ENCODE measurements at places on chromosomes 12 and 14.

DNA sequence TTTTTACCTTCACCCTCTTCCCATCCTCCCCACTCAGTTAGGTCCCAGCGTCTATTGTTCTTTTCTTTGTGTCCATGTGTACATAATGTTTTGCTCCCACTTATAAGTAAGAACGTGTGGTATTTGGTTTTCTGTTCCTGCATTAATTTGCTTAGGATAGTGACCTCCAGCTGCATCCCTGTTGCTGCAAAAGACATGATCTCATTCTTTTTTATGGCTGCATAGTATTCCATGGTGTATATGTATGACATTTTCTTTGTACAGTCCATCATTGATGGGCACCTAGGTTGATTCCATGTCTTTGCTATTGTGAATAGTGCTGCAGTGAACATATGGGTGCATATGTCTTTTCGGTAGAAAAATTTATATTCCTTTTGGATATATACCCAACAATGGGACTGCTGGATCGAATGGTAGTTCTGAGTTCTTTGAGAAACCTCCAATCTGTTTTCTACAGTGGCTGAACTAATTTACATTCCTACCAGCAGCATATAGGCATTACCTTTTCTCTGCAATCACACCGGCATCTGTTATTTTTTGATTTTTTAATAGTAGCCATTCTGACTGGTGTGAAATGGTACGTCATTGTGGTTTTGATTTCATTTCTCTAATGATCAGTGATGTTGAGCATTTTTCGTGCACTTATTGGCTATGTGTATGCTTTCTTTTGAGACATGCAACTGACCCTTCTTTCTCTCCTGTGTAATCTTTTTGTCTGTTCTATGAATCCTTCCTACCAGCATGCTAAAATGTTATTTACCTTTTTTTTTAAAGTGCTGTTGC, 279.7 kb upstream of the AMIGO2 start:
- no peak for DNase-seq

DNA sequence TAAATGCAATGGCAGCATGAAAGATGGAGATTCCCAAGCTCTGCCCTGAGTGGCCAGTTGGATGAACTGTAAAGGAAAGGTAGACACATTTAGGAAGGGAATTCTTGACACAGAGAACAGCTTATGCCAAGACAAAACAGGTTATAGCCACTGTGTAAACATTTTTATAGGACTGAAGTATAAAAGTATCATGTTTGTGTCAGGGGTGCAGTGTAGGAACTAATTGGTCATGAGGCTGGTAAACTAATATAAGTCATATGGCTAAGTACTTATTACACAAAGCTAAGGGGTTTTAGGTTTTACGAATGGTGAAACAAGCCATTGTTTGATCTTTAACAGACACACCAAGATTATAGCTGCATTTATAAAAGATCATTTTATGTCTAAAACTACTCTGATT, 207.7 kb upstream of the SLC16A7 start:
- DNase-seq, result no peak

DNA sequence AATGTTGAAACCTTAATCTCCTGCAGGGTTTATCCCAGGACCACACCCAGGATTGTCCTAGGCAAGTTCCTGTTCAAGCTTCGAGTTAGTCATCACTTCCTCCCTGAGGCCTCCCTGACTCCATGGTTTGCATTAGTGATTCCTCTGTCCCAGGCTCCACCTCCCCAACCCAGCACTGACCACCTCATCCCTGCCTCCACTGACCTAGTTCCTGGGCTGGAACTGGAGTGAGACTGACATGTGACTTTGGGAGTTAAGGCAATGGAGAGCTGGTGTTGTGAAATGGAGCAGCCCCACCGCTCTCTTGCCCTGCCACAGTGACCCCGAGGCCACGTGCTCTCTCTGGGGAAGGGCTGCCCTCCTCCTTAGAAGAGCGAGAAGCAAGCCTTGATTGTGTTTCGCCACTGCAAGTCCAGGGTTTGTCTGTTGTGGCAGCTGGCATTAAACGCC, 15.8 kb upstream of the DTX1 start:
- DNase-seq, result no peak

- DNase-seq, result no peak
Measured at GRCh38 chr14:76212242-76212641, 60.5 kb downstream of the GPATCH2L start.

- DNase-seq, result no peak
Measured at GRCh38 chr14:100982762-100983161, 79.2 kb upstream of the RTL1 start.

- no peak for DNase-seq
Measured at GRCh38 chr12:104315326-104316224, 12.0 kb downstream of the EID3 start.

- DNase-seq, result no peak
Measured at GRCh38 chr12:94079566-94080340, 68.6 kb upstream of the PLXNC1 start.

DNA sequence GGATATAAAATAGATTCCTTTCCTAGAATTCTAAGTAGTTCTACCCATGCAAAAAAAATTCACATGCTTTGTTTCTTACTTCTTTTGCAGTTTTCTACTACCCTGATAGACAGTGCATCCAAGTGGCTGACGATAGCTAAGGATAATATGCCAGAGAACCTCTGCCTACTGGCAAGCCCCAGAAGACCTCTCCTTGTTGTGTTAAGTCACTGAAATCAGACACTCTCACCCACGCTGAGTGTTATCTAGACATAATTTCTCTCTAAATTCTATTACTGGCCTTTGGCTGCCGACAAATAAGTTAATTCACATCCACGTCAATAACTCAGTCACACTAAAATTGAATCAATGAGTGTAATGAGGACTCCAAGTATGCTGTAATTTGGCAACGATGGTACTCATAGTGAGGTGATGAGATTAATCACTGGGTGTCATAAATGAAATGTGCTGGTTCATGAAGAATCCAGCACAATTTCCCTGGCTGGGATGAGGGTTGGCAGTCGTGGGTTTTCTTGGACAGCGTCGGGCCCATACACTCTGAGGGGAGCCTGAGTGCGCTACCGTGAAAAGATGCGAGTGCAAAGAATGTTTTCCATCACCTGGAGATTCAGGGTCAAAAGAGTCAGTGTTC, 354.8 kb upstream of the TMEM132C start:
- no peak for DNase-seq

- no peak for DNase-seq
Measured at GRCh38 chr14:67766035-67766680, 50.2 kb downstream of the ZFYVE26 start.

- no peak for DNase-seq
Measured at GRCh38 chr14:65877624-65878023, 465.1 kb downstream of the FUT8 start.

DNA sequence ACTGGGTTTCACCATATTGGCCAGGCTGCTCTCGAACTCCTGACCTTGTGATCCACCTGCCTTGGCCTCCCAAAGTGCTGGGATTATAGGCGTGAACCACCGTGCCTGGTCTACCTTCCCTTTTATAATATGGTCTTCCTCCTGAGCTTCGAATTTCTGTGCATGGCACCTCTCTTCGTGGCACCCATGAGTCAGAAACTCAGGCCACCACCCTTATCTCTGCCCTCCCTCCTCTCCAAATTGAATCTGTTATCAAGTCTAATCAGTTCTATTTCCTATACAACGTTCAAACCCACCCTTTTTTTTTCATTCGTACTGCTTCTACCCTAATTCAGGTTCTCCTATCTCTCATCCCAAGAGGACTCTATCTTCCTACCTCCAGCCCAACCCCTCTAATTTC, 5.0 kb upstream of the TINF2 start:
- no peak for DNase-seq

DNA sequence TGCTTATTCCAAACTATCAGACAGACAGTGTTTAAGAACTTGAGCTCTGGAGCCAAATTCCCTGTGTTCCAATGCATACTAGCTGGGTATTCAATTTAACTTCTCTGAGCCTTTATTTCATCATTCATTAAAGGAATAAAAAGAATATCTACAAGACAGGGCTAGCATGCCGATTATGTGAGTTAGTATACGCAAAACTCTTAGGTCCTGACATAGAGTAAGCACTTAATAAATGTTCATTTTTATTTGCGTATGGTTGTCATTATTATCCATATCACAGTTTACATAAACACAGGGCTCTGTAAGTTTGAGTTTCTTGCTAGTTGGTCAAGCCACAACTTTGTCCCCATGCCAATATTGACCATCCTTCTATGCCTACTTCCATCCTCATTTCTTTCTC, 161.5 kb downstream of the NUAK1 start:
- DNase-seq, result no peak

All from stimulated activated CD4-positive, alpha-beta T cell treated with anti-CD3 and anti-CD28 coated beads, Interleukin-12 subunit alpha, Interleukin-12 subunit beta, amount 100 ng/mL, for 24 hours (primary cell).